ENCODE measurements at places on chromosomes 12 and 14. TPM values are rescaled to one million over a fixed set of nuclear protein-coding genes. Genes with fewer than 3 reads are reported as not detected.

Gene ADSS1
- 25.3 TPM for total RNA-seq

Gene DAO
- not detected for total RNA-seq

Gene TAS2R7
- not detected for total RNA-seq

Gene CCDC196
- not detected for total RNA-seq

Gene RD3L
- total RNA-seq: not detected

Gene SIX4
- 28.8 TPM for total RNA-seq

Gene CEP290
- 32.1 TPM for total RNA-seq

Gene ENO2
- 136 TPM for total RNA-seq

Gene PIWIL1
- total RNA-seq: not detected

Gene SERPINA12
- total RNA-seq: not detected

Gene RIN3
- total RNA-seq: 0.22 TPM

Gene SYNE3
- total RNA-seq: 0.03 TPM

Gene ALDH1L2
- 0.13 TPM for total RNA-seq

Gene RTL1
- total RNA-seq: 0.15 TPM

Gene TAS2R13
- 2.4 TPM for total RNA-seq

Gene TAS2R8
- total RNA-seq: 0.22 TPM

Gene SLC2A14
- 0.49 TPM for total RNA-seq

Gene CLEC4E
- total RNA-seq: not detected

Gene DHRS2
- 2.8 TPM for total RNA-seq

Gene KRT81
- total RNA-seq: not detected

Gene OR4E1
- not detected for total RNA-seq

Gene MCRS1
- total RNA-seq: 91.5 TPM

Gene KRT3
- total RNA-seq: not detected

Gene BIN2
- total RNA-seq: not detected

Gene GLTP
- 16.6 TPM for total RNA-seq

Gene KRT8
- total RNA-seq: 168 TPM

Gene GNB3
- 7.6 TPM for total RNA-seq

Gene KRT78
- total RNA-seq: not detected

Gene SIX6
- total RNA-seq: 1.4 TPM

Gene PLBD1
- total RNA-seq: 5.4 TPM

Gene FBXO21
- total RNA-seq: 114 TPM

Gene SPX
- 4.0 TPM for total RNA-seq

Gene CPSF6
- total RNA-seq: 114 TPM

Gene SLC6A12
- 0.12 TPM for total RNA-seq

Gene MYH6
- total RNA-seq: 0.03 TPM

Gene KRT5
- not detected for total RNA-seq

Gene CLEC1A
- total RNA-seq: not detected

Gene CPNE8
- 13.0 TPM for total RNA-seq

Gene TAS2R50
- 2.4 TPM for total RNA-seq

Gene AGAP2
- 1.7 TPM for total RNA-seq

Gene AMDHD1
- total RNA-seq: 1.1 TPM

Gene GLT1D1
- 5.4 TPM for total RNA-seq

Gene RIMBP2
- 0.84 TPM for total RNA-seq

Gene HOXC5
- not detected for total RNA-seq

Gene AHNAK2
- total RNA-seq: 0.77 TPM

Gene KSR2
- total RNA-seq: 0.30 TPM
